ENCODE measurements at places on chromosomes 7 and 10. TPM values are rescaled to one million over a fixed set of nuclear protein-coding genes. Genes with fewer than 3 reads are reported as not detected.

Gene FRG2B
- total RNA-seq = not detected

Gene DPYSL4
- 3.6 TPM for total RNA-seq

Gene LIPJ
- total RNA-seq = 0.15 TPM

Gene CEP55
- total RNA-seq = 0.34 TPM

Gene CHCHD1
- 18.6 TPM for total RNA-seq

Gene ANXA8
- 1.3 TPM for total RNA-seq

Gene PON1
- total RNA-seq = 0.34 TPM

Gene PIK3AP1
- 11.1 TPM for total RNA-seq

- no peak overlapping the region for H3K27ac ChIP-seq
- H3K27me3 ChIP-seq = no peaks in the 10 kb centered on the region
- H3K4me1 ChIP-seq = peaks cover 14% of the 10 kb centered on the region
- H3K4me3 ChIP-seq = no peak overlapping the region
- DNase-seq = no peak
Measured at GRCh38 chr10:118729200-118729599, 25.6 kb downstream of the CACUL1 start.

GRCh38 chr7:143360788-143361551, 1.5 kb downstream of the FAM131B start:
- no peaks in the 10 kb centered on the region for H3K27me3 ChIP-seq
- no peaks in the 10 kb centered on the region for H3K4me1 ChIP-seq
- no peak for DNase-seq
- no peaks in the 10 kb centered on the region for H3K36me3 ChIP-seq
- H3K27ac ChIP-seq = no peak overlapping the region

- no peaks in the 10 kb centered on the region for H3K36me3 ChIP-seq
- no peak for DNase-seq
- H3K27ac ChIP-seq = no peak overlapping the region
- no peaks in the 10 kb centered on the region for H3K4me1 ChIP-seq
- H3K4me3 ChIP-seq = no peak overlapping the region
- H3K27me3 ChIP-seq = no peaks in the 10 kb centered on the region
Measured at GRCh38 chr7:114109304-114109703, 190.5 kb upstream of the PPP1R3A start.

DNA sequence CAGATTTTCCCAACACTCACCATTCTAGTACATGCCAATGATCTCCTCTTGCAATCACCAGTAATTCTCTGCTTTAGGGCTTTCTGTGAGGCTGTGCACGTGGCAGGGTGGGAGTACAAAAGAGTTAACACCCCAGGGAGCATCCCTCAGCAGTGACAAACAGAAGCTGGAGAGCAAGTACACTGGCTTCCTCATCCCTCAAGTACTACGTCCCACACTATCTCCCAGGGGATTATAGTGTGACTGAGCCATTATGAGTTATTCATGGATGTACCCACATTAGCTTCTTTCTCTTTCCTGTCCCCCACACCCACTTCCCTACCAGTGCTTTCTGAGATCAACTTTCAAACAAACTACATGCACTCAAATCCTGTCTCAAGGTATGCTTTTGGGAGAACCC, 1216.5 kb upstream of the AUTS2 start:
- H3K4me3 ChIP-seq = no peak overlapping the region
- no peaks in the 10 kb centered on the region for H3K4me1 ChIP-seq
- no peaks in the 10 kb centered on the region for H3K27me3 ChIP-seq
- no peak overlapping the region for H3K27ac ChIP-seq
- DNase-seq = no peak

GRCh38 chr7:40138973-40139372, 4.2 kb downstream of the SUGCT start:
- no peaks in the 10 kb centered on the region for H3K27me3 ChIP-seq
- H3K4me1 ChIP-seq = no peaks in the 10 kb centered on the region
- H3K27ac ChIP-seq = no peak overlapping the region
- no peak overlapping the region for H3K4me3 ChIP-seq

GRCh38 chr7:40979296-40979695, 723.6 kb downstream of the INHBA start:
- no peak for DNase-seq
- H3K36me3 ChIP-seq = no peaks in the 10 kb centered on the region
- no peaks in the 10 kb centered on the region for H3K27me3 ChIP-seq
- H3K4me3 ChIP-seq = no peak overlapping the region
- H3K27ac ChIP-seq = no peak overlapping the region

GRCh38 chr7:44189993-44190872, 994 bp upstream of the GCK start:
- H3K27ac ChIP-seq = no peak overlapping the region
- no peaks in the 10 kb centered on the region for H3K36me3 ChIP-seq
- no peaks in the 10 kb centered on the region for H3K27me3 ChIP-seq
- H3K4me3 ChIP-seq = no peak overlapping the region
- no peak for DNase-seq

GRCh38 chr10:115949282-115949844, 323.6 kb downstream of the GFRA1 start:
- H3K4me1 ChIP-seq = peaks cover 2% of the 10 kb centered on the region
- DNase-seq = no peak
- no peaks in the 10 kb centered on the region for H3K36me3 ChIP-seq
- no peaks in the 10 kb centered on the region for H3K27me3 ChIP-seq
- no peak overlapping the region for H3K27ac ChIP-seq

GRCh38 chr7:15889507-15889906, 203.0 kb upstream of the MEOX2 start:
- H3K27me3 ChIP-seq = no peaks in the 10 kb centered on the region
- no peaks in the 10 kb centered on the region for H3K36me3 ChIP-seq
- DNase-seq = no peak
- no peak overlapping the region for H3K27ac ChIP-seq

GRCh38 chr10:90983914-90984549, 63.1 kb upstream of the ANKRD1 start:
- no peak for DNase-seq
- H3K27ac ChIP-seq = no peak overlapping the region
- H3K4me3 ChIP-seq = no peak overlapping the region
- no peaks in the 10 kb centered on the region for H3K27me3 ChIP-seq

DNA sequence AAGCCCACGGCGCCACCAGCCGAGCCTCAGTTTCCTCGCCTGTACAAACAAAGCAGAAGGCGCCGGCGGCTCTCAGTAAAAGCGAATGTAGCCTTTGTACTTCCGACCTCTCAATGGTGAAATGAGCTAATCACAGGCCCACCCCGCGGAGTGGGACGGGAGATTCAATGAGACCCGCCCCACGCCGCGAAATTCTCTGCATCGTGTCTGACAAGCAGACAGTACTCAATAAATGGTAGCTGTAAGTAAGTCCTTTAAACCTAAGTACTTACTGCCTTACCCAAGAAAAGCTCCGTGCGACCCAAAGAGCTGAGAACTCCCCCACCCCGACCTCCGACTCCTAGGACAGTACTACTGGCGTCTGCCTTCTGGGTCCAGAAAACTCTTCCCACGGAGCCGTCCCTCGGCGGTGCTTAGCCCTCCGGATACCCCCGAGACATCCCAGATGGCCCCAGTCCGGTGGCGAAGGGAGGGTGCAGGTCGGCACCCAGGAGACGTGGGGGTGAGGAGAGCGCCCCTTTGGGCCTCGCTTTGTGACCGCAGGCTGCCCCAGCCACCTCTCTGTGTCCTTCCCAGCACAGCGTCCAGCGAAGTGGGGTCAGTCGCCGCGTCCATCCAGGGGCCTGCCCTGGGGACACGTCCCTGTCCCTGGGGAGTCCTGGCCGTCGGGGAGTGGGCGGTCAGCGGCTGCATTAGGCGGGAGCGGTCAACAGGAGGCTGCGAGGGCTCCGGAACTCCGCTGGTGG, 972 bp upstream of the CXCL12 start:
- peaks cover 6% of the 10 kb centered on the region for H3K4me1 ChIP-seq
- peak overlapping the region; percentile 69 for H3K4me3 ChIP-seq
- peak; percentile 31 for DNase-seq
- H3K27ac ChIP-seq = no peak overlapping the region

DNA sequence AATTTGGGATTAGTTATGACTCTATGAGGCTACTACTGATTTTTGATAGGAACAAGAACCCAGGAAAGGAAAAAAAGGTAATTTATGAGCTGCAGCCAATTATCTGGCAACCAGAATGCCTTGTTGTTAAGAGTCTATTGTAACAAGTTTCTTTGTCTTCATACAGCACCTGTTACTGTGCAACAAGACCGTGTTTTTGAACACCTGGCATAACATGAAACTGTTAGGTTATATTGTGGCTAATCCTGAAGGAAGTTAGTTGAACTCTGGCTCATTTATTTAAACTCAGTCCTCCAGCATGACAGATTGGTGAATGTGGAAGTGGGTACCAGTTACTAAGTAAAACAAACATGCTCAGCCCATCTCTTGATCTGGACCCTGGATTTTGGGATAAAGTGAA, 33.0 kb downstream of the RALA start:
- peaks cover 2% of the 10 kb centered on the region for H3K4me1 ChIP-seq
- no peaks in the 10 kb centered on the region for H3K27me3 ChIP-seq

- peaks cover 17% of the 10 kb centered on the region for H3K4me1 ChIP-seq
- peak overlapping the region; percentile 69 for H3K27ac ChIP-seq
- no peaks in the 10 kb centered on the region for H3K36me3 ChIP-seq
- peak; percentile 22 for DNase-seq
Measured at GRCh38 chr7:91240376-91240941, 23.8 kb upstream of the FZD1 start.

DNA sequence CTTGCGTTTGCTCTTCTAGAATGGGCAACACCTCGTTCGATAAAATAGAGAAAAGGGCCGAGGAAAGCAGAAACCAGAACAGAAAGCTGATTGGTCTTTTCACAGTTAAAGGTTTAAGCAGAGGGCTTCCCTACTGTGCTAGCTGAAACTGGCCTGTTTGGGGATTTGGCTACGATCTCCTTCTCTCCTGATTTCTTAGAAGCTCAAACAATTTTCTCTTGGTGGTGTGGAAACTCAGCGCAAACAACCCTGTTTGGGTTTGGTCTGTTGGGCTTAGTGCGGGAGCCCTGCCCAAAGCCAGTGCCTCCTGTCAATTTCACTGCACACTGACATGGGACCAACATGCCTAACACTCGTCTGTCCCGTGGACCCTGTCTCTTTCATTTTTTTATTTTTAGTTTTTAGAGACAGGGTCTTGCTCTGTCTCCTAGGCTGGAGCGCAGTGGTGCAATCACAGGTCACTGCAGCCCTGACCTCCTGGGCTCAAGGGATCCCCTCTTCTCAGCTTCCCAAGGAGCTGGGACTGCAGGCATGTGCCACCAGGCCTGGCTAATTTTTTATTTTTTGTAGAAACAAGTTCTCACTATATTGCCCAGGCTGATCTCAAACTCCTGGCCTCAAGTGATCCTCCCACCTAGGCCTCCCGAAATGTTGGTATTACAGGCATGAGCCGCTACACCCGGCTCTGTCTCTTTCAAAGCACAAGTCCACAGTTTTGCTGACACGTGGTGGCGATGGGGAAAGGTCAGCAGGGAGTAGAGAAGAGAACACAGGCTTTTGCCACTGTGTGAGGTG, 16.5 kb upstream of the BNIP3 start:
- no peaks in the 10 kb centered on the region for H3K27me3 ChIP-seq
- H3K4me1 ChIP-seq = peaks cover 31% of the 10 kb centered on the region
- DNase-seq = no peak

DNA sequence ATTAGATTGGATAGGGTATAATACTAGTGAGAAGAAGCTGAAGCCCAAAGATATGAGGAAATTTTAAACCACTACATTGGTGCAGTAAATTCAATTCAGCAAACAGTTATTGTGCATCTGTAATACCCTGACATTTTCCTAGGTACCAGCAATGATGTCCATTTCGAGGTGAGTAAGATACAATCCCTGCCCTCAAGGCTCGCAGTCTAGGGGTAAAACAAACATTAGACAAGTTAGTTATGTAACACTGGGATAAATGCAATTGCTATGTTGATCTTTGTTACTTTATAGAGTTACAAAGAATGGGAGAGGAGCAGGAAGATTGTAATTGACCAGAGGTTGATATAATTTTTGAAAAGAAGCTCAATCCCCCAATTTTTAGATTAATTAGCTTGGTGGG, 168.1 kb downstream of the PRKG1 start:
- H3K36me3 ChIP-seq = no peaks in the 10 kb centered on the region
- no peak overlapping the region for H3K4me3 ChIP-seq
- DNase-seq = no peak
- H3K4me1 ChIP-seq = no peaks in the 10 kb centered on the region
- H3K27me3 ChIP-seq = no peaks in the 10 kb centered on the region
- no peak overlapping the region for H3K27ac ChIP-seq
